ENCODE measurements at places on chromosomes 6 and 20.

GRCh38 chr20:35618263-35619131, 2.9 kb downstream of the SPAG4 start:
- DNase-seq = peak; percentile 23

DNA sequence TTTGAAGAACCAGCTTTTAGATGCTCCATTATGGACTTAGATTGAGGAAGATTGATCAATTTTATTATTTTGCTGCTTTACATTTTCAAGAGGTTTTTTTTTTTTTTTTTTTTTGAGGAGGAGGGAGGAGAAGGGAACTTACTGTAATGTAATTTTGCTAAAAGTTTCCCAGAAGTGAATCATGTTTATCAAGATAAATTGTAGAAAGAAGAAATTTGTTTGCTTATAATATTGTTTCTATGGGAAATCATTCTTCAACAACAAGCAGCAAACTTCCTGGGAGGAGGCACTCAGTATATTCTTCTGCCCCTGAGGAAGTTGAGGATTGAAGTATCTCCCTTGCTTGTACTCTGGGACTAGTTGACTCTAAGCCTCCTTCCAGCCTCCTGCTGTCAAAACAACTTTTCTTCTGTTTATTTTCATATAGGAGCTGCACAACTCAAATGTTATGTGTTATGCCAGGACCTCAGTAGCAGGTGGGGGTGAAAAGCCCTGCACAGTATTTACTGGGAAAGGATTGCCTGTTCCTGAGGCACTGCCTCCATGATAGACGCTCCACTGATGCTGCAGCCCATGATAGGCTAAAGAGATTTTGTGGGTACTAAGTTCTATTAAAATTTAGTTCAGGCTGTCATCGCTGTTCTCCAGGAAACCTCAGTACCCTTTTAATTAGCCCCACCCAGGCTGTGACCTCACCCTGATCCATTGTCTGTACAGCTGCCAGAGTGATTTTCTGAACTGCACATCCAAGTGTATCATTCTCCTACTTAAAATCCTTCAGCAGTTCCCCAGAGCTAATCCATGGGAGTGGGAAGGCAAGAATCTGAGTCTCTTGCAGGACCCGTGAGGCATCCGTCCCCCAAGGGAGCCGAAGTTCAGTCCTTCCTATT, 51.9 kb downstream of the CARMIL1 start:
- DNase-seq = no peak

- no peak for DNase-seq
These were observed 148.4 kb downstream of the CDH4 start for GRCh38 chr20:61400499-61400898.

- DNase-seq = no peak
These were observed 89.9 kb downstream of the PDSS2 start for GRCh38 chr6:107369493-107369892.

Measured in germinal center (tissue), 1 donor.